ENCODE measurements at places on chromosomes 7 and 10.

DNA sequence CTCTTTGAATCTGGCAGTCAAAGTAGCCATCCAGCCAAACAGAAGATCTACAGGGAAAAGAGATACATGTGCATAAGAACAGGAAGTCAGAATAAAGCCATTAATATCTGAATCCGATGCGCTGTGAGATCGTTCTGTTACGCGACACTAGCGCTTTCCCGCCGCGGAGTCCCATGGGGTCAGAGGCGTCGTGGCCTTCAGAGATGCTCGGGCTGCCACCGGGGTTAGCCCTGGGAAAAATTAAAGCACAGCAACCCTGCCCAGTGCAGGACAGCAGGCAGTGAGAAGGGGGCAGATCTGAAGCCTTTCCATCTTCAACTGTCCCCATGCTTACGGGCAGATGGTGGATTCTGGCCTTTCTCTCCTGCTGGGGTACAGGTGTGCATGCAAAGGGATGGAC is 225.6 kb upstream of the MGMT start:
- no peak for DNase-seq

GRCh38 chr7:100435401-100436304 is 644 bp downstream of the PPP1R35 start:
- DNase-seq, result peak; percentile 24

DNA sequence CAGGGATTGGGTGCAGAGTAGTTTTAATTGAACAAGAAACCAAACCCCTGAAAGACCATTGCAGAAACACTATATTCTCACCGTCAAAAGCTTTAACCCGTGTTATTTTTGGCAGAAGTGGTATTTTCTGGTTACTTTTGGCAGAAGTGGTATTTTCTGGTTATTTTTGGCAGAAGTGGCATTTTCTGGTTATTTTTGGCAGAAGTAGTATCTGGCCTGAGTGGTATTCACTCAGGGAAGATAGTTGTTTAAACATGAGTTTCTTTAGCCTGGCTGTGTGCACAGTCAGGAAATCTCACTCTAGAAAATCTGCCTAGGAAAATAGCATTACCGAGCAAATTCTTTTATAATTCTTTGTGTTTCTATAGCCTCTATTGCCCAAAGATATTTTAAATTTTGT is 322.7 kb downstream of the GFRA1 start:
- DNase-seq, result peak; percentile 39

- peak; percentile 45 for DNase-seq
Observed at GRCh38 chr10:14605231-14605925, 169.3 kb downstream of the FAM107B start.

- DNase-seq, result peak; percentile 66
Observed at GRCh38 chr10:101031796-101032636, 982 bp downstream of the SFXN3 start.

DNA sequence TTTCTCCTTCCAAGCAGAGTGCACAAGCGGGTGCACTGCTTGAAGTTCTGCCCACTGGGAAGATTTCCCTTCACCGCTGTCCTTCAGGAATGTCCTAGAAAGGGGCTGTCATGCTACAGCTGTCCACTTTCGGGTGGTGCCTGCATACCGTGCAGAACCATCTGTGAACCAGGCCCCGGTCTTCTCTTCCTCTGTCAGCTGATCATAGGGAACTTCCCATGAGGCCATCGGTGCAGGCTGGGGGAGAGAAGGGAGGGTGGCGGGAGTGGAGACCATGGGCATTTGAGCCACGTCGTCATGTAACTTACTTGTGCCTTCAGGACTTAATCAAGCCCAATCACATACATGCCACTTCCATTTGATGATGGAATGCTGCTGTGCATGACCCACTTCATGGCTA is 111.6 kb downstream of the NKX6-2 start:
- DNase-seq, result no peak

DNA sequence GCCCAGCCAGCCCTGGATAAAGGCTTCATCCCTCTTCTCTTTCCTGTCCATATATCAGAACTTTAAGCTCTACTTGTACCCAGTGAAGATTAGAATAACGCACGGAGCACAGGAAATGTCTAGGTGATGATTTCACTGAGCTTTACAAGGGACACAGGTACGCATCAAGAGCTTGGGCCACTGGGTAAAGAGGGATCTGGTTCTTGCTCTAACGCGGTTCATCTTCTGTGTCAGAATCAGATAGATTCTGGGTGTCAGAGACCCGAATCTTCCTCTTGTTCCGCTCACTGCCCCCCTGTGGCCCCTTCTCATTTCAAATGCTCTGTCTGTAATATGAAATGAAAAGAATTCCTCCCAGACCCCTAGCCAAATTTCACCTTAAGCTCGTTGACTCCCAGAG is 24.7 kb downstream of the IL2RA start:
- DNase-seq, result no peak

- DNase-seq, result no peak
Observed at GRCh38 chr10:95291365-95292039, 699 bp upstream of the PDLIM1 start.

DNA sequence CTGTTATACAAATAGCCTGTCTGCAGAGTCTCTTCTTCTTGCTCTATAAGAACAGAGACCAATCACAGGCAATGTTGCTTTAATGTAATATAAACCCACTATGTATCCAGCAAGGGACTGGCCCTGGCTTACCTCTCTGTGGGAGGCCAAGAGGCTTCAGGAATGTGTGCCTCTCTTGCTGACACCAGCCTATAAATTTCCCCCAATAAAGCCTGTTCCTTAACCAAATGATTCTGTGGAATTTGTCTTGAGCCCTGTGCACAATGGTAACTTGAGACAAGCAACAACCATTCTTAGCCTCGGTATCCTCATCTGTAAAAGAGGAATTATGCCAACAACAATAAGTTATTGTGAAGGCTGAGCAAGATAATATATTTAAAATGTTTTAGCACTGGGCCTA is 563.7 kb downstream of the GRM8 start:
- peak; percentile 8 for DNase-seq

GRCh38 chr10:46028584-46029460 is 1.6 kb downstream of the NCOA4 start:
- DNase-seq, result peak; percentile 81

DNA sequence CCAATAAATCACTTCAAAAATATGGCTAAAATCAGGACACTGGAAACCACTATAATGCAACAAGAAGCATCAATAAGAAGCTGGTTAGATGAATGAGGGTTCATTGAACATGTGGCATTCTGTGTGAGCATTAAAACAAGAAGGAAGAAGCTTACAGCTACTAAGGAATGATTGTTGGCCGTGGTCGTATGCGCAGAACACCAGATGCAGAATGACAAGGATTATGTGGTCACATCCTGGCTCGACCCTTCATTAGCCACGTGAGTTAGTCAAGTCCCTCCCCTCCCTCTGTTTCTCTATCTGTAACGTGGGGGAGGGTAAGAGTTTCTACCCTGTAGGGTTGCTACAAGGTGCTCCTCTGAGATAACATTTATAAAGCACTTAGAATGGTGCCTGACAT is 174.3 kb downstream of the ADAM12 start:
- no peak for DNase-seq

DNA sequence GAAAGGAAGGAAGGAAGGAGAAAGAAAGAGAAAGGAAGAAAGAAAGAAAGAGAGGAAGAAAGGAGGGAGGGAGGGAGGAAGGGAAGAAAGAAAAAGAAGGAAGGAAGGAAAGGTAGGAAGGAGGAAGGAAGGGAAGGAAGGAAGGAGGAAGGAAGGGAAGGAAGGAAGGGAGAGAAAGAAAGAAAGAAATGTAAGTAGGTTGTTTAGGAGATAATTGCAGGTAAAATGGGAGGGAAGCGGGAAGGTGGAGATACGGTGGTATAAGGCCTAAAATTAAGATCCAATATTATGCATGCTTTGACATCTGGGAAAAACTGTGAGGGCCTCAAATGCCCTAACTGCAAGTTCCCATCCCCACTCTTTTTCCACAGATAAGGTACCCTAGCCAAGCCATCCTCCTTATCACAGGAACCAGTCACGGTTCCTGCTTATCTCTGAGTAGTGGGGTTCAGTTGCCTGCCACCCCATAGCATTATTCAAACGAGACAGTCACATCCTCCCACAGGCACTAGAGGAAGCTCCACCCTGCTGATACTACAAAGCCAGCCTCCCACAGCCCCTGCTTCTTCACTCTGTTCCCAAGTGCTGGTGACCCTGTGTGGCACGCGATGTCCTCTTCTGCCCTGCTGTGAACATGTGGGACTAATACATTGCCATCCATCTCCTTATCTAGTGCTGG is 28.7 kb downstream of the ST8SIA6 start:
- DNase-seq, result no peak

DNA sequence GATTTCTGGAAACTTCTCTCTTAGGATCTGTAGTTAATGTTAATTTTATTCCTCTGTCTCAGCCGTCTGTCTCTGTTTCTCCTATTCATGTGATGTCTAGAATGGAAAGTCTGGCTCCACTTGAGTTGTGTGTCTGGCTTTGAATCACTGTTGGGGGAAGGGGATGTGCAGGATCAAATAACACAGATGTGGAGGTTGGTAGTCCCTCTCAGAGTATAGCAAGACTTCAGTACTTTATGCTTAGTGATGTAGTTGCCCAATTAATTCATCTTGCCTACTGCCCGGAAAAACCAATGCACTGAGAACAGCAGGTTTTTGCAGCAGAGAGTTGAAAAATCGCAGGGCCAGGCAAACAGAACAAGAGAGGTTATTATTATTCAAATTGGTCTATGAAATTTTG is 79.2 kb downstream of the PHTF2 start:
- no peak for DNase-seq

- no peak for DNase-seq
Observed at GRCh38 chr7:49166441-49166840, 242.1 kb downstream of the CDC14C start.

Measured in fibroblast of pulmonary artery (primary cell).